Mesenchymal stem cell (in vitro differentiated cells and primary cell): ENCODE measurements at places on chromosomes 3 and 15.

DNA sequence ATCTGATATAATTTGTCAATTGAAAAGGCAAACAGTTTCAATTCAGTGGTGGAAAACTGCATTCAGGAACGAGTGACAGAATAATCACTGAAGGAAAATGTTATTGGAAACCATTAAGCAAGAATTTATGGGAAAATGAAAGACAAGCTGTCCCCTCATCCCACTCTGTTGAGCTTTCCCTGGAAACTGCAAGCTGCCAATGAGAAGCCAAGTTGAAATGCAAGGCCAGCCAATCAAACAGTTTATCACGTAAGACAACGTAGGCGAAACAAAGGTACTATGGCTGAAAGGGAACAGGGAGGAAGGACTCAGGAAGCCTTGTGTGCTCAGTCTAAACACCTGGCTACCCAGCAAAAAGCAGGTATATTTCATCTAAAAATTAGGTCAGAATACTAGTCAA is 187.9 kb upstream of the ATP10A start:
- H3K27me3 ChIP-seq: no peaks in the 10 kb centered on the region
- no peak for DNase-seq
- no peaks in the 10 kb centered on the region for H3K36me3 ChIP-seq
- H3K4me3 ChIP-seq: no peak overlapping the region
- no peaks in the 10 kb centered on the region for H3K4me1 ChIP-seq

DNA sequence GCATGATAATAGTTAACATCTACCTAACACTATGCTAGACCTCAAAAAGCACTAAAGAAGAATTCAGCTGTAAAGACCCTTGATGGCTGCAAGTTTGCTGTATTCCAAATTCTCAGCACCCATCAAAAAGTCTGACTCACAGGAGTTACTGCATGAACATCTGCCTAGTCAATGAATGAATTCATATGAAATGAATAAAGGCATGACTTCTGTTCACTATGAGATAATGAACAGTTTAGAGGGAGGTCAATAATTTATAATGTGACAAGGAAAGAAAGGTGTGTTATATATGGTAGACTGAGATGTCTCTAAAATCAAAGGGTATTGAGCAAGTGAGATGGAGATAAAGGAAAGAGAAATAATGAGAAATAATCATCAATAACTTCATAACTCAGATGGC is 508.2 kb upstream of the TGFBR2 start:
- H3K4me1 ChIP-seq: no peaks in the 10 kb centered on the region
- H3K4me3 ChIP-seq: no peak overlapping the region
- H3K36me3 ChIP-seq: no peaks in the 10 kb centered on the region
- H3K27ac ChIP-seq: no peak overlapping the region
- no peaks in the 10 kb centered on the region for H3K27me3 ChIP-seq
- no peak for DNase-seq

GRCh38 chr15:64144565-64145281 is 6.8 kb upstream of the SNX22 start:
- DNase-seq: no peak
- peaks cover 27% of the 10 kb centered on the region for H3K4me1 ChIP-seq
- peak overlapping the region; percentile 80 for H3K27ac ChIP-seq
- H3K36me3 ChIP-seq: peaks cover 56% of the 10 kb centered on the region

DNA sequence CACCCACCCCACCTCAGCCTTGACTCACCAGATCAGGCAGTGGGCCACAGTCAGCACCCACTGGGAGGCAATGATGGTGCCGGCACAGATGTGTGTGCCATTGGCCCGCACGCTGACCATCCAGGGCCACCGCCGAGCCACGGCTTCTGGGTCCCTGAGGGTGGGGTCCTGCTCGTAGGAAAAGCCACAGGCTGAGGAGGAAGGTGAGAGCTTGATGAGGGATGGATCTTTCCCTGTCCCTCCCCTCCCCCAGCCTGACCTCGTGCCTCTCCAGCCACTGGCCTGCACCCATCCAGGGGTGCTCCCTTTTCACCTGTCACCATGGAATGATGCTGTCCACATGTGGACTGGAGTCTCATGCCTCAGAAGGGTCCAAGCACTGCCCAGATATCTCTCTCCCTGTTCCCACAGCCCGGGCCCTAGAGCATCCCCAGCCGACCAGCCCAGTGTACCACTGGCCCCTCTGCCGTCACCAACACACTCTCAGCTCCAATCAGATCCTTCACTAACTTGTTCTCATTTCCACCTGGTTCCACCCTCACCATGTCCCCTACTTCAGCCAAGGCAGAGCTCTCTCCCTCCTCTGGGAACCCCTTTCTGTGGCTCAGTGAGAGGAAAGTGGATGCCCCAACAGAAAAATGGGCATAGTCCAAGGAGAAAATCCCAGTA is 2.0 kb downstream of the PRSS50 start:
- H3K4me1 ChIP-seq: no peaks in the 10 kb centered on the region
- no peak overlapping the region for H3K4me3 ChIP-seq
- no peaks in the 10 kb centered on the region for H3K36me3 ChIP-seq
- H3K27ac ChIP-seq: no peak overlapping the region
- no peak for DNase-seq

- DNase-seq: peak; percentile 66
- peaks cover 47% of the 10 kb centered on the region for H3K4me1 ChIP-seq
- H3K36me3 ChIP-seq: no peaks in the 10 kb centered on the region
- peak overlapping the region; percentile 95 for H3K27ac ChIP-seq
- no peaks in the 10 kb centered on the region for H3K27me3 ChIP-seq
These were observed 36.8 kb downstream of the EHD4 start for GRCh38 chr15:41935566-41936020.

DNA sequence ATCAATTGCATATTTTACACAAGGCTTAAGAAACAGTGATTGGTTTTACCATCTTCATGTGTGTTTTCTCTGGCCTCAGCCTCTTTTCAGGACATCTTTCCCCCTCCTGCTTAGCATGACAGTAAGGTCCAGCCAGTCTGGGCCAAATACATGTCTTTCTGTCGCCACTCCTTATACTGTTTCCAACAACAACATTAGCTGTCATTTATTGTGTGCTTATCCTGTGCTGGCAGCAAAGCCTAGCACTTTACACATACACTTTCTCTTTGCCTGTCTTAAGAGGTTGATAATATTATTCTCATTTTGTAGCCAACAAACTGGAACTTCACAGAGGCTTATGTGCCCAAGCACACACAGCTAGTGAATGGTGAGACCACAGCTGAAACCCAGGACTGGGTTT is 37.8 kb downstream of the B3GALNT1 start:
- H3K4me1 ChIP-seq: peaks cover 8% of the 10 kb centered on the region
- H3K27ac ChIP-seq: no peak overlapping the region
- no peak for DNase-seq
- H3K36me3 ChIP-seq: no peaks in the 10 kb centered on the region
- H3K4me3 ChIP-seq: no peak overlapping the region

DNA sequence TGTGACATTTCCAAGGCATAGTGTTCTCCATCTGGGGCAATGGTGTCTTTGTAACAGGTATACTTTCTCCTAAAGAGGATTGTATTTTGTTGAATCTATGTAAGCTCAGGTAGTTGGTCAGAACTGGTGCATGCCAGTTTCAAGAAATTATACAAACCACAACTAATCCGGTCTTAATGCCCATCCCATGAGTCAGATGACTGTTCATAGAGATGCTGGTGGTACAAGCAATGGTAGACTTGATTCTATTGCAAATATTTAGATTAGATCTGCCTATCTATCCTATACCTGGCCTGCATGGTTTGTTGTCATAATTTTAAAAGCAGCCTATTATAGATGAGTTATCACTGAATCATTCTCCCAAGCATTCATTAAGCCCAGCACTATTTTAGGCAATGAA is 43.5 kb downstream of the ATP13A5 start:
- no peaks in the 10 kb centered on the region for H3K27me3 ChIP-seq
- DNase-seq: no peak
- no peak overlapping the region for H3K4me3 ChIP-seq
- no peaks in the 10 kb centered on the region for H3K36me3 ChIP-seq

DNA sequence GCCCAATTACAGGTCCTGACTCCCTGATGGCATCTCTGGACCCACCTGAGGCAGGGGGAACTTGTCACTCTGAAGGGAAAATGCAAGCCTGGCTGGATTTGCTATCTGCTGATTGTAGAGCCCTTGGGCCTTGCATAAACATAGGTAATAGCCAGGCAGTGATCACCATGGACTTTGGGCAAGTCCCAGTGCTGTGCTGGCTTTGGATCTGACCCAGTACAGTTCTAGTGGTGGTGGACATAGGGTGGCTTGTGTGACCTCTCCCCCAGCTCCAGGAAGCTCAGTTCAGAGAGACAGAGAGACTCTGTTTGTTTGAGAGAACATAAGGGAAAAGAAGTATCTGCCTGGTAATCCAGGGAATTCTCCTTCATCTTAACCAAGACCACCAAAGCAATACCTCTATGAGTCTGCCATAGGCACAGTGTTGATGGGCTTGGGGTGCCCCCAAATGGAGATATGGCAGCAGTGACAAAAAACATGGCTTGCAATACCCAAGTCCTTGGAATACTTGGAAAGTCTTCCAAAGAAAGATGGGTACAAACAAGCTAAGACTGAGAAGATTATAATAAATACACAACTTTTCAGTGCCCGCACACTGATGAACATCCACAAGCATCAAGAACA is 348.5 kb downstream of the PYDC2 start:
- no peaks in the 10 kb centered on the region for H3K36me3 ChIP-seq
- no peak for DNase-seq
- no peak overlapping the region for H3K4me3 ChIP-seq
- no peak overlapping the region for H3K27ac ChIP-seq
- H3K4me1 ChIP-seq: no peaks in the 10 kb centered on the region

DNA sequence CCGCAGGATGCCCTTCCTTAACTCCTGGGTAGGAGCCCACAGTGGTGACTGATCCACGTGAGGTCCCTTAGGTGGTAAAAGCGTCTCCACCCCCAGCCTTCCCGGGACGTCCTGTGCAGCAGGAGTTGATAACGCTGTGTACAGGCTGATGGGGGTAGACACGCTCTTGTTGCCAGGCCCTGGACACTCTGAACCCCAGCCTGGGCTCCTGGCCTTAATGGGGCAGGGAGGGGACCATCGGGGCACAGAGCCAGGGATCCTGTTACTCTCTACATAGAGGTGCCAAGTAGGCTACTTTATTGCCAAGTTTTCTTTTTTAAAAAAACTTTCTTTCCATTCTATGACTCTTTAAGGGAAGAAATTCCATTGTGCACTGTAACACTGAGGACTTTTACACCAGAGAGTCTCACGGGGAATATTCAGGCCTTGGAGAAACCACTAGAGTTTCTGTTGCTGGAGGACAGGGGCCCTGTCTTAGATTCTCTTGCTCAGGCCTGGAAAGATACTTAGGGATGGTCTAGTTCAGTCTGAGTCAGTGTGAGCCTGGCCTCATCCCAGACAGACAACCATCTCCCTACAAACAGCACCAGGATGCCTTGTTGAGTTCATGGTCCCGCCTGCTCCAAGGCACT is 104.3 kb upstream of the RNU6-1 start:
- H3K27me3 ChIP-seq: no peaks in the 10 kb centered on the region
- H3K4me1 ChIP-seq: peaks cover 4% of the 10 kb centered on the region
- no peak overlapping the region for H3K4me3 ChIP-seq
- no peaks in the 10 kb centered on the region for H3K36me3 ChIP-seq
- peak; percentile 8 for DNase-seq

DNA sequence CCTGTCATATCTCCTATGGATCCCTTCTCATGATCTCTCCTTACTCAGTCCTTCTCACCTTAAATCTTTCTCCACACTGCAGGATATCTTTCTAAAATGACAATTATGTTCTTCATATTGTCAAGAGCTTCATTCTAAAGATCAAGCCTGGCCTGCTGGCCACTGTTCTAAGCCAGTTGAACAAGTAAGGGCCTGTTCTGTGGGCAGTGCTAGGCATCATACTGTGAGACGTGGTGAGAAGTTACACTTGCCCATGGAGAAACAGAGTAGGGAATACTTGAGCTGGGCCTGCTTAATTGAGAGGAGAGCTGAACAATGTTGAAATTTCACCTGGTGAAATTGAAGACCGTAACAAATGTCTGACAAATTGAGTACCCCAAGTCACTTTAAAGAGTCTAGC is 184.1 kb upstream of the RASGRP1 start:
- H3K4me3 ChIP-seq: no peak overlapping the region
- H3K36me3 ChIP-seq: no peaks in the 10 kb centered on the region
- no peak overlapping the region for H3K27ac ChIP-seq
- H3K27me3 ChIP-seq: peaks cover 6% of the 10 kb centered on the region
- H3K4me1 ChIP-seq: no peaks in the 10 kb centered on the region

DNA sequence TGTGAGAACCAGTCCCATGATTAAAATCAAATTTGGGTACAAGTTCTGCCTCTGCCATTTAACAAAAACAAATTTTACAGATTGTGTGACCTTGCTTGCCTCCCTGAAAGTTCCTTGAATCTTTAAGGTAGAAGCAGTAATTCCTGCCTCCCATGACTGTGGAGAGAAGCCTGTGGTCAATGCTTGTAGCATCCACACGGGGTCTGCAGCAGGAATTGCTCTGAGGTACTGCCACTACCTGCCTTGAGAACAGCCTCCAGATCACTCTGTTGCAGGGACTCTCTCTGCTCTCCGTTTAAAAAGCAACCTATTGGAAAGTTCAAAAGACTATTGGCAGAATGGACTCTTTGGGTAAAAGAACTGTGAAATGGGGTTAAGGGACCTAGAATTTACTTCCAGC is 75.9 kb downstream of the SST start:
- no peaks in the 10 kb centered on the region for H3K27me3 ChIP-seq
- DNase-seq: no peak
- no peaks in the 10 kb centered on the region for H3K4me1 ChIP-seq

DNA sequence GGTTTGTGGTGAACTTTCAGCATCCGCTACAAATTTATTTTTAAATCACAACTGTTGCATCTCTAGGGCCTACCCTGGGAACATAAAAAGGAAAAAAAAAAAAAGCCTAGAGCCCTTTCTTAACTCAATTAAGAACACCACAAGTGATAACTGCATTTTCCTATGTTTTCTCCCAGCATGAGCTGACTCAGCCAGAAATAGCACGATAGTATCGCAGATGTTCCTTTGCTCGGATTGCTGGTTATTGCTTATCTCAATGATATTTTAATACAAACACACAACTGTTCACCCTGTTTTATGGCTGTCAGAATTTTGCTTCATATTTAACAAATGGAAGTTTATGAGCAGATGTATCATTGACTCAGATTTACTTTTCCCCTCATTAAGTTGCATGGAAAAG is 251.8 kb upstream of the SUCLG2 start:
- no peaks in the 10 kb centered on the region for H3K4me1 ChIP-seq
- no peak overlapping the region for H3K27ac ChIP-seq
- DNase-seq: no peak
- no peaks in the 10 kb centered on the region for H3K36me3 ChIP-seq
- no peak overlapping the region for H3K4me3 ChIP-seq
- H3K27me3 ChIP-seq: no peaks in the 10 kb centered on the region

GRCh38 chr3:87993566-87993965 is 65.2 kb downstream of the CGGBP1 start:
- no peaks in the 10 kb centered on the region for H3K4me1 ChIP-seq
- H3K4me3 ChIP-seq: no peak overlapping the region
- no peak for DNase-seq

- no peak overlapping the region for H3K27ac ChIP-seq
- no peaks in the 10 kb centered on the region for H3K4me1 ChIP-seq
- H3K36me3 ChIP-seq: no peaks in the 10 kb centered on the region
- H3K4me3 ChIP-seq: no peak overlapping the region
These were observed 10.9 kb upstream of the IL17RD start for GRCh38 chr3:57176045-57176444.
